ENCODE measurements at places on chromosomes 6 and 20.

- no peak for DNase-seq
Measured at GRCh38 chr6:118467181-118467580, 80.9 kb upstream of the PLN start.

- DNase-seq: no peak
Measured at GRCh38 chr6:90044833-90045381, 150.6 kb downstream of the GJA10 start.

DNA sequence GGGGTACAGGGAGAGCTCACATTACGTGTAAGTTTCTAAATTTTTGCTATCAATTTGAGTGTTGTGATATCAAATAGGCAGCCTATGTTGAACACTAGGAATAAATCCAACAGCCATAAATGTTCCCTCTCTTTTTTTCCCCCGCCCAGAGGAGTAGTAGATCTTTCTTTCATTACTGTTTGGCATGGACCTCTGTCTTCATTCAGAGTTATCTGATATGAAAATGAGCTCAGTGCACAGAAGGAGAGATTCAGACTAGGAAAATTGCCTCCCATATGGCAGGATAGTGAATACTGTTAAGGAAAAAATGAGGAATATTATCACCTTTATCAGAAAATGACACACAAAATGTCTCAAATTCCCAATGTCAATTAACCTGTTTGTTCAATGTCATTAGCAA lies 110.0 kb upstream of the EYS start:
- DNase-seq: no peak

- no peak for DNase-seq
Measured at GRCh38 chr6:56806368-56806767, 148.5 kb upstream of the BEND6 start.

DNA sequence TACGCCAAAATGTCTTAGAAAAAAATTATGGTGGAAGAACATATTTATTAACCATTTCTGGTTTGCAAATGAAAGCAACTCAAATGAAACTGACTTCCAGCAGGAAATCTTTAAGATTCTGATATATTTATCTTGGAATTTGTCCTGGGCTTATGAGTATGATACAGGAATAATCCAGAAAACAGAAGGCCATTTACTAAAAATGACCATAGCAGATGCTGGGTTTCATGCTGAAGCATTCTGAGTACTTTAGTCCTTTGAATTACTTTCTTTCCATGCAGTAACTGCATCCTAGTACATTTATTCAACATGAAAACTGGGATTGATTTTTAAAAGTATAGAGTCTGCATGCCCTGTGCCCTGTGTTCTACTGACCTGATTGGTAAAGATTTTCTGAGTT lies 172.4 kb downstream of the CLVS2 start:
- DNase-seq: no peak

DNA sequence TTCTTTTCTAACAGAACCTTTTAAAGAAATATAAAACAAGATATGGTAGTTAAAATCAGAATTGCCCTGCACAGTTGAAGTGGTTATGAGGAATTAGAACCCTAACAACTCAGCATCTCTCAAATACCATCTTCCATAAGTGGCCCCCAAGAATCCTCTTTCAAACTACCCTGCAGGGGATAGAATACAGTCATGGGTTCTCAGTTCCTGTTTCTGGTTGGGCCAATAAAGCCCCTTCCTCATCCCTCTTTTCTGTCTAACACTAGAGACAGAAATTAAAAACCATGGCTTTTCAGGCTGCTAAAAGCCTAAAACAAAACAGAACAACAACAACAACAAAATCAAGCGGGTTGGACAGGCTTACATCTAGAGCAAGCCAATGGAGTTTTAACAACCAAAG lies 6.7 kb upstream of the LCA5 start:
- no peak for DNase-seq

DNA sequence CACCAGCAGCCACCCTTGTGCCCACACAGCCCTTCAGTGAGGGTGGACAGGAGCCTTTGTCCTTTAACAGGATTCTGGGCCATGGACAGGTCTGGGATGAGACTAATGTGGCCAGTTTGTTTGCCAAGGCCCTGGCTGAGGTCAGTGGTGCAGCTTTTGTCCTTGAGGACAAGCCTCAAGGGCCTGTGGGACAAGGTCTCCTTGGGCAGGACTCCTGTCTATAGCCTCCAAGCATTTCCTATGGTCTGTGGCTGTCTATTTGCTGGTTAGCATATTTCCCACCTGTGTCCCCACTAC lies 44.1 kb downstream of the SUN5 start:
- DNase-seq: no peak

DNA sequence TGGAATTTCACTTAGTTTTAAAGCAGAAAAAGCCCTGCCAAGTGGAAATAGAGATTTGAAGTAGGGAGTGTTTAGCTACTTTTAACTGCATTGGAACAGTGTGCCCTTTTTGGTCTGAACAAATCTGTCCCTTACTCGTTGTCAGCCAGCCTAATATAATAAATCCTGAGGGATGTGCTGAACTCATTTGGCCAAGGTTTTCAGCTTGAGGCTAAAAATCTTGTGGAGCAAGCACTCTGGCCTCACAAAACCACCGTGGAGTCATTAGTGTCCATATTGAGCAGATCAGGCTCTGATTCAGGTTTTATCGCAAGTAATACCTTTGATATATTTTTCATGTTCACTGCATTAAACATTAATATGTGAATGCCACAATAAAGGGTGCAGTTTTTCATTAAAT lies 383.5 kb downstream of the FRK start:
- no peak for DNase-seq

DNA sequence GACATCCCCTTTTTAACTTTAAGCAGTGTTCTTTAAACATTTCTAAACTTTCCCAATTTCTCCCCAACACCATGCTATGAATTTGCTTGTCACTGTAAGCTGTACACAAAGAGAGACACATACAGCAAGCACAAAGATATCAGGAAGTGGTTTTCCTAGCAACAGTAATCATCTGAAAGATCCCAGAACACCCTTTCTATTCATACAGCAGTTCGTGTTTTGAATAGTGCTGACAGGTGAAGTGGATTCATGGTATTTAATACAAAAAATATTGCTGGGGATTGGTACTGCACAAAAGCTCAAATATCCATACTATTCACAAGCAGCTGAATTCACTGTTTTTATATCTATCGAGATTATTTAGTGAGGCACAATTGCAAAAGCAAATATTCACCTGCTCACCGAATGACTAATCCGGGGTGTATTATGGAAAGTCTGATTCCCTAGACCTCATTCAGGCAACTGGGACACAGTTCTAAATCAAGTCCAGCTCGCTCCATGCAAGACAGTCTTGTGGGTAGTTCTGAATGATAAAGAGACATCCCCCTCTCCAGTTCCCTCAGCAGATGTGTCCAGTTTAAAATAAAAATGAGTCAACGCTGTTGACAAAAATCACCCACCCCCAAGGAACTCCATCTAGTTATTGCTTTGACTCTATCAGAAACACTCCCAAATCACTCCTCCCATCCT lies 107.1 kb upstream of the TSHZ2 start:
- DNase-seq: no peak
